ENCODE measurements at places on chromosomes 13 and 19.

GRCh38 chr19:771332-771785 lies 20.4 kb downstream of the MISP start:
- DNase-seq: no peak

GRCh38 chr19:30955112-30956104 lies 393.8 kb downstream of the TSHZ3 start:
- DNase-seq: no peak

GRCh38 chr19:39325778-39326665 lies 5.4 kb upstream of the LRFN1 start:
- peak; percentile 38 for DNase-seq

GRCh38 chr13:49503951-49504350 lies 8.2 kb downstream of the PHF11 start:
- no peak for DNase-seq

DNA sequence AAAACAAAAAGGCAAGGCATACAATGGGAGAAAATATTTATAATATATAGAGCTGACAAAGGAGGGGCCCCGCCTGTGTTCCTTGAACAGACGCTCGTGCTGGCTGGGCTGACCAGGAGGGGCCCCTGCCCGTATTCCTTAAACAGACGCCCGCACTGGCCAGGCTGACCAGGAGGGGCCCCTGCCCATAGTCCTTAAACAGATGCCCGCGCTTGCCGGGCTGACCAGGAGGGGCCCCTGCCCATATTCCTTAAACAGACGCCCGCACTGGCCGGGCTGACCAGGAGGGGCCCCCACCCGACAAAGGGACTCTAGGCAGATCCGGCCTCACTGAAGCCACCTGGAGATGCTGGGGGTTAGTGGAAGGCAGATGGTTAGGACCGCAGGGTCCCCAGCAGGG lies 9.3 kb downstream of the ADPRHL1 start:
- DNase-seq: no peak

GRCh38 chr19:44512326-44513298 lies 12.3 kb upstream of the ZNF180 start:
- DNase-seq: no peak

DNA sequence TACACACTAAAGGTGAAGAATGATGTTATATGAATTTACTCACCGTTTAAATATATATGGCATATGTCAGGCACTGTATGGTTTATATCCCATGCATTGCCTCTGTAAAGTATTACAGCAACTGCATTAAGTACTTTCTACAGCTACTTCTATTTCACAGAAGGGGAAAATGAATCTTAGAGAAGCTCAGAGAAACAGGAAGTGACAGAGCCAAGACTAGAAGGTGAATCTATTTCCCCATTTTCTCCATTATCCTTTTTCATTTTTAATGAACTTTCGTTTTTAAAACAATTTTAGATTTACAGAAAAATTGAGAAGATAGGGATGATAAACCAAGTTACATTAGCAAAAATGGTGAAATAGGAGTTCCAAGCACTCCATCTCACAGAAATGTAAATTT lies 863.3 kb downstream of the UQCRFS1 start:
- no peak for DNase-seq

DNA sequence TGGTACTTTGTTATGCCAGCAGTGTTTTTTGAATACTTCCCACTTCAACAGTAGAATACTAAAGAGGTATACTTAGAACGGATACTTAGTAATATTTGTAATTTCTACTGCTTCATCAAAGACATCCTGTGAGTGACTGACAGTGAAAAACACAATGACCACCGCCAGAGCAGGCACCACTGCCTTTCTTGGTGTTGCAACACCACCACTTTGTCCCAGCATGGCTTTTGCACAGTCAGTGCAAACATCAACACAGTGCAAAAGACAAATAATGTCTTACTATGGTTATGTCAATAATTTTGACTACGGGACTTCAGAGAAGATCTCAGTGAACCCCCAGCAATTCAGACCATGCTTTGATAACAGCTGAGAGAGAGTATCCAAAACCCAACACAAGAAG lies 220.5 kb downstream of the RBM26 start:
- DNase-seq: no peak

DNA sequence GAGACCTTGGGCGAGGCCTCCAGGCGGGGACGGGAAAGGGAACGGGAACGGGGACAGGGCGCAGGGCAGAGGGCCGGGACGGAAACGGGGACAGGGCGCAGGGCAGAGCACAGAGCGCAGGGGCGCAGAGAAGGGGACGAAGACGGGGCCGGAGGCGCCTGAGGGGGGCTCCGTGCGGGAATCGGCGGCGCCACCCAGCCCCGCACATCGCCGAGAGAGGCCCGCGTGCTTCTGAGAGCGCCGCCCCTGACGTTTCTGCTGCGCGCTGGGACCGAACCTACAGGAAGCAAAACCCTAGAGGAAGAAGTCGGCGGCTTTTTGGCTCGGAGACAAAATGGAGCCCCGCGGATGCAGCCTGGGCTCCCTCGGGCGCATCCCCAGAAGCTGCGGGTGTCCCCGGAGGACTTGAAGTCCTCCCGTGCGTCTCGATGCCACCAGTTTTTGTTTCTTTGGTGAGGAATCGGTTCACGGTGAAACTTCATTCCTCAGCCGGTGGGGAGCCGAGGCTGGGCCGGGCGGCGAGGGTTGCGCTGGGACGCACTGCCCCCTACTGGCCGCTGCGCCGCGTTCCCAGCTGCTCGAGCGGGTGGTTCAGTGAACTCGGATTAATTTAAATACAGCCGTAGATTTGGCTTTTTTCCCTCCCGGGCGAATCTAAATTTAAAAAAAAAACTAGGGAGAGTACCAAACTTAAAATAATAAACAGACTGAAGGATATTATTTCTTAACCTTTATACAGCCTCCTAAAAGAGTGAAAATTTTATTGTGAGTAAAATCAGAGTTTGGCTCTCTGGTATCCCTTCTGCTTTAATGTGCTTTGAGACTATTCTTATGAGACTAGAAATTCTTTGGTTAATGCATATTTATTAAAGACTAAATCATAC lies 350.0 kb upstream of the ARGLU1 start:
- peak; percentile 16 for DNase-seq

GRCh38 chr19:56617531-56617930 lies 22.4 kb downstream of the ZNF71 start:
- DNase-seq: no peak

DNA sequence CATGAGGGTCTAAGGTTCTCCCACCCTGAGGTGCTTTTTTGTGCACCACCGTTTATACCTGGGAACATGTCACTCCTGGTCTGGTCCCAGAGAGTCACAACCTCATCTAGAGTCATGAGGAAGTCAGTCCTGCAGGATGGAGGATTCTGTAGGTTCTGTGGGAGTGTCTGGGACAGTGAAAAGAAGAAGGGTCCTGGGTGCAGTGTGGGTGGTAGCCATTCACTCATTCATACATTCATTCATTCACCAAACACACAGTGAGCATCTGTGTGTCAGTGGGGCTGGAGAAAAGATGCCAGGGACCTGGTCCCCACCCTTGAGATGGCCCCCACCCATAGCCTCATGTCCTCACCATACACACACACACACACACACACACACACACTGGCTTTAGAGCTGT lies 8.7 kb upstream of the CEACAM18 start:
- DNase-seq: no peak

DNA sequence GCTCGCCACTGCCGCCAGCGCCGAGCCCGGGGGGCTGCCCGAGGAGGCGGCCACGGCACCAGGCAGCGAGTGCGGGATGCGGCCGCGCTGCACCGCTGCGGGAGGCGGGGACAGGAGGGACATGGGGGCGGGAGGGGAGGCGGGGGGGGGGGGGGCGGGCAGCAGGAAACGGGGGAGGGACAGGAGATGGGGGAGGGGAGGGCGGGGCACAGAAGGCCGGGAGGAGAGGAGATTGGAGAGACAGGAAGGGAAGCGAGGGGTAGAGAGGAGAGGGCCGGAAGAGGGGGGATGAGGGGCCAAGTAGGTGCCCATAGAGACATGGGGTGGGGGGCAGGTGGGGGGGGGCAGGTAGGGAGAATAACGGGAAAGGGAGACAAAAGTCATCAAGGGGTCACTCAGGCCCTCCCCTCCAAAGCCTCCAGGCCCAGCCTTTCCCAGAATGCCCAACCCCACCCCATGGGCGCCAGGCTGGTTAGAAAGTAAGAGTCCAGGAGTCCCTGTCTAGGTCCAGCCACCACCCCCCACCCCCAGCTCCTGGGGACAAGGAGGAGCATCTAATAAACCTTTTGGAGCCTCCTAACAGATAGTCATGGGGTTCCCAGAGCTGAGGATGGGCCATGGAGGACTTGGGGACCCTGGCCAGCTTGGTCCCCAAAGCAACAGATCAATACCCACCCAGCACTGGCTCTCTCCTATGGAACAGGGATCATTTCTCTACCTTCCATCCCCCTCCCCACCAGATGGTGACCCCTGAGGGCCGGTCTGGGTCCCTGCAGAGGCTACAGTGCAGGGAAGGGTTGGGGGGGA lies 9.5 kb downstream of the NR2F6 start:
- DNase-seq: peak; percentile 12

DNA sequence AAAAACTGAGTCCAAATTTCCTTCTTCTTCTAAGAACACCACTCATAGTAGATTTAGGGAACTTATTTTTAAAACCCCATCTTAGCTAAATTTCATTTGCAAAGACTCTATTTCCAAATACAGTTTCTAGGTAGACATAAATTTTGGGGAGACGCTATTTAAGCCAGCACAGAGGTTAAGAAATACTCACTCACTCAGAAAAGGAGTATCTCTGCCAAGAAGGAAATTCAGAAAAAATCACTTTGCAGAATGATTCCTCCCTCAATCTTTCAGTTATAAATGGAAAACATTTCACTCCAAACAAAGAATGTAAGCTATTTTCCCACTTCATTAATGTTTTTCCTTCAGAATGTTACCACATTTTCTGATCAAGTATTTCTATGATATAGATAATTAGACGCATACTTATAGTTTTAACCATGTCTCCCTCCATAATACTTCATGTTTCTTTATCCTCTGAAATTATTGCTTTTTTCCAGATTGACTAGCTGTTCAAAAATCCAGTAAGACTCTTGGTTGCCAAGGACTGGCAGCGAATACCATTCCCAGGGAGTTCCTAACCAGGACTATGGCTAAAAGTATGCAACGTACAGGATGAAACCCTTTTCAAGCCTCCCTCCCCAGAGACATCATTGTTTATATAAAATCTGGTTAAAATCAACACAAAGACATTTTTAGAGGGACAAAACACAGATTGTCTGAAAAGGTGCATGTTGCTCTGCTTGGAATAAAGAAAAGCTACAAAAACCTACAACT lies 52.5 kb upstream of the RXFP2 start:
- no peak for DNase-seq

DNA sequence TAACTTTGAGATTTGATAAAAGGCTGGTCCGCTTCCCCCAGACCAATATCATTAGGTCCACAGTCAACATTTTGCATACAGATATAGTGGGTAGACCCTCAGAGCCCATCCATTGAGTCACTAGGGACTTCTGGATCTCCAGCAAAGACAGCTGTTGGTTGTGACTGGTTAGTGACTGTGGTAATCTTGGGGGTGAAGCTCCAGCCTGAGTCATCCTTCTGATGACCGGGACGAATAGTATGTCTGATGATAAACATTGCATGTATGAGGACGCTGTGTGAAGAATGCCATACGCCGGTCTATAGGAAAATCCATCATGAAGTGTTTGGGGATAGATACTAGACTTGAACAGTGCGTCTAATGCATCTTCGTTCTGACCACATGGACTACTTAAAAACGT lies 307.0 kb downstream of the UQCRFS1 start:
- no peak for DNase-seq

DNA sequence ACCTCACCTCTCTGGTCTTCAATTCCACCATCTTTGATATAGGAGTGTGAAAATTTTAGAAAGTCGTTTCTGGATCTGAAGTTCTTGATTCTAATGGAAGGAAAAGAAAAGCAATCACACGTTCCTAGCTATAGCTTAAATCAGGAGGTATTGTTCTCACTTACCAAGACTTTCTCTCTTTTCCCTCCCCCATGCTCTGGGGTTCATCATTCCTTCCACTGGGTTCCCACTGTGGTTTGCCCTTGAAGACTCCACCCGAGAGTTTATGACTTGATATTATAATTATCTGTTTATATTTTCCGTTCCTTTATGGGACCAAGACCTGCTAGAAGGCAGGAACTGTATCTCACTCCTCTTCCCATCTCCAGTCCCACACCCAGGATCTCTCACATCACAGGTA lies 76.6 kb downstream of the AKAP11 start:
- no peak for DNase-seq

GRCh38 chr19:2394442-2395292 lies 32.7 kb downstream of the TIMM13 start:
- DNase-seq: no peak

DNA sequence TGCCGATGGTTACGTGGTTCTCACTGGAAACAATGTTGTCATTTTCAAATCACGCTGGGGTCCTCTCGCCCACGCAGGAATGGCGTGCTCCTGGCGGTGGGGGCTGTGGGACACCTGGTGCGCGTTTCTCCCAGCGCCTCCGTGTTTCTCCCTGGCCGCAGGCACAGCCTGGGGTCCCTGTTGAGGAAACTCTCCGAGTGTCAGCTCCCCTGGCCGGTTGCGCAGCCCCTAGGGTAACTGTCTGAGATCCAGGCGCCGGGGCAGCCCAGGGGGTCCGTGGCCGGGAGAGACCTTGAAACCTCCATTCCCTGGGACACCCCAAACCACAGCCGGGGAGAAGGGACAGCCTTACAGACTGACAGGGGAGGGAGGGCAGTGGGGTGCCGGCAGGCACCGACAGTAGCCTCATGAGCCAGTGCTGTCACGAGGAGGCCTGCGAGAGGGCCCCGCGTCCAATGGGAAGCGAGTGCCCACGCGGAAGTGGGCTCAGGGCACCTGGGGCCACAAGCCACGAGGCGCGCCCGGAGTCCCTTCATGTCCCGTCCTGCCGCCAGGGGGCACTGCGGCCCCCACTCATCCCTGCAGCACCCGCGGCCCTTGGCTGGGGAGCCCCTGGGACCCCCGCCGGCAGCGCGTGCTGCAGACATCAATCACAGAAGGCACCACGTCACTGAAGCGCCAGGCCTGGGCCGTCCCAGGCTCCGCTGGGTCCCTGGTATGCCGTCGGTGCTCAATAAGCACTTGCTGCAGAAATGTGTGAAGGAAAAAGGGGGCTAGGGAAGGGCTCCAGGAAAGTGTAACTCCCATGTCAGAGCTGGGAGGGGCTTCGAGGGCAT lies 9.5 kb downstream of the ADAMTSL5 start:
- peak; percentile 64 for DNase-seq

DNA sequence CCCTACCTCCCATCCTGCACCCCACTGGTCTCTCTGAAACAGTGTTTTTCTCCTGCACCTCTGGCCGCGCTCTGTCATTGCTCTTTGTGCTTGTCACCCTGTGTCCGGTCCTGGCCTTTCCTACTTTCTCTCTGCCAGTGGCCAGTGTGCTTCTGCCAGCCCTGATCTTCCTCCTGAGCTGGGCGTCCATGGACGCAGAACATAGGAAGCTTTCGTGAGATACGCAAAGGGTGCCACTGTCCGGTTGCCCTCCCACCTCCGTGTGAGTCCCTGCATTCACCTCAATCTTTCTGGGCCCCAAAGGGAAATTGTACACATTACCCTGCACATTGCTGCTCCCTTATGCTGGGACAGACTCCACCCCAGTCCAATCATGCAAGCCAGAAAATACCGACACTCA lies 105.7 kb upstream of the SOX1 start:
- DNase-seq: no peak

DNA sequence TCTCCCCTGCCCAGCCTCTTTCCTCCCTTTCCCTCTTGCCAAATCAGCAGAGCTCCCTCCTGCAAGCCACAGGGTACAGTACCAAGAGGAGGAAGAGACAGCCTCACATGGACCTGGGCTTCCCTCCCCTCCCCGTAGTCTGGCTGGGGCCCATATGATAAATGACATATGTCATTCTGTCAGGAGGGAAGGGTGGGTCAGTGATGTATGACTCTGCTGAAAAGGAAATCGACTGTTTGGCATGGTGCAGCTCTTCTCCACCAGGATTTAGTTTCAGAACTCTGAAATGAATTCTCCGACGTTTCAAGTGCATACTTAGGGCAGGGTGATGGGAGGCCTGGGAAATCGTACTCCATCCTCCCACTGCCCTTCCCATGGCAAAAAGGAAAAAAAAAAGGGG lies 9.8 kb downstream of the TSHZ3 start:
- DNase-seq: no peak

All from NCI-H446 (cell line).